Stimulated activated CD4-positive, alpha-beta T cell treated with anti-CD3 and anti-CD28 coated beads, Interleukin-12 subunit alpha, Interleukin-12 subunit beta, amount 100 ng/mL, for 48 hours (primary cell): ENCODE measurements at places on chromosomes 2 and 18.

DNA sequence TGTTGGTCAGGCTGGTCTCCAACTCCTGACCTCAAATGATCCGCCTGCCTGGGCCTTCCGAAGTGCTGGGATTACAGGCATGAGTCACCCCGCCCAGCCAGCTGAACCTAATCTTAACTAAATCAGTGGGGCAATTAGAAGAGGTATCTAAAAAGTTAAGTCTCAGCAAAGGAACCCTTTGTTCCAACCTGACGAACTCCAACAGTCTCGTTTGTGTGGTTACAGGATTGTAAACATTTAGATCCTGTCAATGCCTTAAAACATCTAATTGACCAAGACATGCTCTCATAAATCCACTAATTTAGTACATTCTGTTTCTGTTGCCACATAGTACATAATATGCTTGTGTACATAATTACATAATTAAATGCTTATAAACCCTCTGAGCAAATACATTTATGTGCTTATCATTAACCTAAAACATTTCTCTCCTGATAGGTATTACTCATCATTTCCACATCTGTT is 31.1 kb upstream of the STK39 start:
- DNase-seq = no peak

- DNase-seq = no peak
Observed at GRCh38 chr2:198731842-198732399, 725.8 kb downstream of the SATB2 start.

DNA sequence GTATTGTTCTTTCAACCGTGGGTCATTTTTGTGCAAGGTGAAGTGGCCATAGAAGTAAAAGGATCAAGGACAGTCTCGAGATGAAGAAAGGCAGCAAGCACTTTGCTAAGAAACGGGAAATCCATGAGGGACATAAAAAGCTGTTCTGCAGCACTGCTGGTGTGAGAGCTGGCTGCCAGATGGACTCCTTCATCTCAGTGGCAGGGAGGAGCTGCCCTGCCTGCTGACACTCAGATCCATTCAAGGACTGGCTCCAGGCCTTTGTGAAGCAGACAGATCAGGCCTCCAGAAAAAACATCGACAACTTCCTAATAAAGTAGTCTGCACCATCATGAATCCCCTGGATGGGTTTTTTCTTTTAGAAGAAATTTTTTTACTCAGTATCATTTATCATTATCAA is 29.5 kb downstream of the RMC1 start:
- DNase-seq = no peak

DNA sequence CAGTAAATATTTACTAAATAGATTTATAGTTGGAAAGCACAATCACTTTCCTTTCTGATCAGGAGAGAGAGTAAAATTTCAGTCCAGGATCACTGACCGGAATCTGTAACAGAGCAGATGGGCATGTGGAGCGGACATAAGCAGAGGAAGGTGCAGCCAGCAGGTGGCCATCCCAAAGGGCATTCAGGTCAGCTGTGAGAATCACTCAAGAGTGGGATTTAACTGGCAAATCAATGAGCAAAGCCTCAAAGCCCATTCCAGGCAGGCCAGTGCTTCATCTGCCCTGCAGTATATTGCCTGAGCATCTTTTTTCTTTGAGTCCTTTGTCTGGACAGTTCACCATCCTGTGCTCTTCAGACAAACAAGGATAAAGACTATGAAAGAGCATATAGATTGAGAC is 166.4 kb upstream of the SLC14A2 start:
- no peak for DNase-seq

DNA sequence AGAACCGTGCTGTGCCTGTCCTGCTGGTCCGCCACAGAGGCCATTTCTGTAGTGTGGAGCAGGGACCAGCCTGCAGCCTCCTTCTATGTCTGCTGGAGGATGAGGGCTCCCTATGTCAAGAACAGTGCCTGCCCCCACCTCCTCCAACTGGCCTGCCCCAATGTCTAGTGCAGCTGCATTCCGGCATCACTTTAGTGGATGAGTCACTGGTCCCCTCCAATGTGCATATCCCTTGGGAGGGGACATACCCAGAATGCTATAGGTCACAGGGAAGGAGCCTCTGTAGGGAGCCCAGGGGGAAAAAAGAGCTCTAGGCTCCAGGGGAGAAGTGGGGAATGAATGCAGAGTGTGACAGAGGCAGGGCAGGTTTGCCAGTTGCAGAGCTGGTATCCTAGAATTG is 219.6 kb downstream of the CELF4 start:
- DNase-seq = no peak

DNA sequence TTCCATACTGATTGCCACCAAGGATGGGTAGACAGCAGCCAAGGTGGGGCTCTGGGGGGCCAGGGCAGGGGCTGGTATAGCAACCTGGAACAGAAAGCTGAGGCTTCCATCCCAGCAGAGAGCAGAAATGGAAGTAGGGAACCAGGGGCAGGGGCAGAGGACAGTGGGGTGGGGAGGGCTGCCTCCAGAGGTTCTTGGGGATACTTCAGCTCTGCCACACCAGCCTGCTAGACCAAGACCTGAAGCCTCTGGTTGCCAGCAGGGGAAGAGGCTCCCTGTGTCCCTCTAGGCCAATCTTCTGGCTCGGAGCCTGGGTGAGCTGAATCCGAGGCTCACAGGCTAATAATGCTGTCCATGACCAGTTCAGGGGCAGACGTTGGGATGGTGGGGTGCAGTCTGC is 329.0 kb downstream of the DYSF start:
- no peak for DNase-seq

- DNase-seq = no peak
Observed at GRCh38 chr2:48668992-48669391, 51.3 kb downstream of the GTF2A1L start.

GRCh38 chr2:157895531-157895930 is 19.4 kb upstream of the ACVR1 start:
- no peak for DNase-seq

GRCh38 chr2:149330127-149331022 is at the start of gene LYPD6:
TSS of gene LYPD6 (plus strand) at chr2:149330587. CDS start at chr2:149437709, 107,122 bp downstream.
- no peak for DNase-seq

- DNase-seq = no peak
Observed at GRCh38 chr2:22970284-22970975, 414.5 kb upstream of the KLHL29 start.

GRCh38 chr2:182259629-182260150 is 167.1 kb downstream of the PDE1A start:
- DNase-seq = no peak

- DNase-seq = no peak
Observed at GRCh38 chr2:234712421-234712935, 215.6 kb upstream of the ARL4C start.

- no peak for DNase-seq
Observed at GRCh38 chr2:117985092-117985491, 28.8 kb downstream of the CCDC93 start.

GRCh38 chr18:22238036-22238435 is 68.6 kb downstream of the GATA6 start:
- DNase-seq = no peak

DNA sequence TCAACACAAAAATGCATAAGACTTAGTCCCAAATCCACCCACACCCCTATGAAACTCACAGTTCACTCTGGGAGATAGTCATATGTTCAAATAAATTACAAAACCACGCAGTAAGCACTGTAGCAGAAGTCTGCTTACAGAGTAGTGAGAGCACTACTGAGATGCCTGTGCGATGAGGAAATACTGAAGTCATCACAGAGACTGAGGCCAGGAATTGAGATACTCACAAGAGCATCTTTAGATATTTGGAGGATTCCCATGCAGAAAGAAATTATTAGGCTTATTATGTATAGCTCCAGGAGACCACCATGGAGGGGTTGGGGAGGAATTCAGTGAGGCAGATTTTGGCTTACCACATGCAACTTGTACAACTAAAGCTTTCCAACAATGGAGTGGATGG is 82.3 kb downstream of the ANTXR1 start:
- DNase-seq = no peak

DNA sequence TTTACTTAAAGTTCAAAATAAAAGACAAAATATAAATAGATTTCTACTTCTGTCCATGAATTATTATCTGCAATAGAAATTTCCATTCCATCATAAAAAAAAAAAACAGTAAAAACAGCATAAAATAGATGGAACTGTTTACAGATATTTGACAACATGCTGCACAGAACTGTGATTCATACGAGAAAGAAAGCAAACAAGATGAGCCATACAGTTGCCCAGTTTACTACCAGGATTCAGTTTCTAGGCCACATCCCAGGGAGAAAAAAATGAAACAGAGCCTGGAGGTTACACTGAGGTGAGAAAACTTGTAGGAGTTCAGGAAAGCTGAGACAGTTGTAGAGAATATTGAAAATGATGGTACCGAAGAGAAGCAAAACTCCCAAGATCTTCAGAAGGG is 1426.9 kb upstream of the ACVR2A start:
- no peak for DNase-seq

DNA sequence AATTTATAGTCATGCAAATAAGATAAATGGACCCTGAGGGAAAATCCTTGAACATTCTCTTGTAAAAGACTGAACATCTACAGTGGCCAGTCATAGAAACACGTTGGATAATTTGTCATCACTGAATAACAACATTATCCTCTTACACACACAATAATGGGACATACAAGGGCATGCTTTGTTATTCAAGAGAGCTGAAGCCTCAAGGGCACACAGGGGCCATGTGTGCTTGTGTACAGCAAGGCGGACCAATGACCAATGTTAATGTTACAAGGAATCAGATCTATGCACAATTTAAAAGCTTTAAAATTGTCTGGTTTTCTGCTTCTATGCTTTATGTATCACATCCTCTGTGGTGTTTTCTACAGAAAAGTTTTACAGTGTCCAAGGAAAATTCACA is 23.7 kb downstream of the COL6A3 start:
- DNase-seq = no peak

- DNase-seq = peak; percentile 33
Observed at GRCh38 chr18:11849841-11850634, 1.2 kb upstream of the CHMP1B start.

DNA sequence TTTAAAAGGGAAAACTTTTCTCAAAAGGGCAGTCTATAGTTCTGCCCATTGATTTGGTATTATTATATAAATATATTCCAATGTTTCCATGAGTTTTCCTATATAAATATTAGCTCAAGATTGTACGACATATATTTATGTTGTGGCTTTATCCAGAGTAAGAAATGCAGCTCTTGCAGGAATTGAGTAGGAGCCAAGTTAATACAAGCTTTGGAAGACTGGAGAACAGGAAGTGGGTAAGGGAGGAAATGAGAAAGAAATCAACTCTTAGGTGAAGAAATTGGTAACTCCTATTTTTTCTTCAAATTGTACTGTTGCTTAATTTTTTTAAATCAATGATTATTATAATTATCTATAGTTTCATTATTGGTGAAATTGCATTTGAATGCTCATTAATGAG is 105.4 kb upstream of the FAM117B start:
- DNase-seq = no peak

DNA sequence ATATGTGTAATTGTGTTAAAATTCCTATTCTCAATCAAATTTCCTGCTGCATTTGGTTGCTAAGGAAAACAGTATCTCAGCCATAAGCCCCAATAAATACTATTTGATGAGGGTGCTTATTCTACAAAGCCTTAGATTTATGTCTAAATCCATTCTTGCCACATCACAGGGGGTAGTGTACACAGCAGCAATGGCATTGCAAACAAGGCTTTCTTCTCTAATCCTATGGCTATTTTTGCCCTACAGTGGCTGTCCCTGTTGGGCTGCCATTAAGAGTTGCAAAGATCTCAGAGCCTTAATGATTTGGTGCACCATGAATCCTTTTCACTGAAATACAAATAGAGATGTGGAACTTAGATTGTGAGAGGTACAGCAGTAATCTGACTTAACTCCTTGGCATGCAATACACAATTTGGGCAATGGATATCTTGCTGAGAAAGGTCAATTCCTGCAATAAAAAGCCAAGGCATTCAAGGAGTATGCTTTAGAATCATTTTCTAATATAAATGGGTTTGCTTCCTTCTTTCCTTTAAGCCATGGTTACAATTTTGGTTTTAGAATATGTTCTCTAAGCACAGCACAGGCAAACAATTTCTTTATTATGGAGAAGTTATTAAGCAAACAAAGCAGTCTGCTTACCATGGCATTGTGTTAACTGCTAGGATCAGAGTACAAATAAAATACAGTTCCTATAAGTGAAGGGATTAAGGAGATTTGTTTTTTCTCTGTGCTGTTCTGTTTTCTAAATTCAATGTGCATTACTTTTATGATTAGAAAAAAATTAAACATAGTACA is 69.8 kb upstream of the CD302 start:
- no peak for DNase-seq

GRCh38 chr2:182895798-182896197 is 29.4 kb upstream of the FRZB start:
- no peak for DNase-seq

GRCh38 chr18:70553936-70554260 is 265.1 kb downstream of the SOCS6 start:
- DNase-seq = no peak

- peak; percentile 96 for DNase-seq
Observed at GRCh38 chr2:213284105-213285090, at the start of gene SPAG16. TSS of gene SPAG16 (plus strand) at chr2:213284464.

DNA sequence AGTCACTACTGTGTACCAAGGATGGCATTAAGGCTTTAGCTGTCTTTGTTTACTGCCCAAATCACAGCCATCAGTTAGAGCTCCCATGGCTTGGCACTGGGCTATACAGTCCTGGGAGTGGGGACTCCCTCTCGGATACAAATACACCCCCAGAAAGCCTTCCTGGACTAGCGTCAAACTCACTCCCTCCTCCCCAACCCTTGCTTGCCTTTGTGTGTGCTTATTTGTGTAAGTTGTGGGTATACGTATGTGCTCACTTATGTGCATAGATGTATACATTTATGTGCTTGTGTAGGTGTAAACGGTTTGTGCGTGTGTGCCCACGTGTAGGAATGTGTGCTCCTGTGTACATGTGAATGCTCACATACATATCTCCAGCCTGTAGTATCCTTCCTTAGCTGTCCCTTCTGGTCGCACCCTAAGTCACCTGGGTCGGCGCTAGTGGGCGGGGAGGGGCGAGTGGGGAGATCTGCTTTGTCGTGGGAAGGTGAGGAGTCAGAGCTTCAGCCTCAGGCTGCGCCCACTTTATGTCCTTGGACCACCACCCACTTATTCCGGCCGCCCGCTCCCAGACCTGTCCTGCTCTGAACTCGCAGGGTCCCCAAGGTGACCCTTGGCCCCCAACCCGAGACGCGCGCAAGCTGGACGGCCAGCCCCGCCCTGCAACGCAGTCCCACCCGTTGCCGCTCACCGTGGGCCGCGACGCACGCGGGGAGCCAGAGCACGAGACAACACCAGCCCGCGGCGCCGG is 461 bp downstream of the PRADC1 start:
- DNase-seq = no peak
